Stimulated activated CD8-positive, alpha-beta memory T cell treated with anti-CD3 and anti-CD28 coated beads, Interleukin-15, amount 100 ng/mL, for 48 hours (primary cell): ENCODE measurements at places on chromosomes 6 and 20.

GRCh38 chr6:98971303-98971702 is 23.6 kb upstream of the FBXL4 start:
- DNase-seq = no peak

- DNase-seq = no peak
These were observed 52.5 kb downstream of the SSR1 start for GRCh38 chr6:7260291-7261031.

- no peak for DNase-seq
These were observed 69.1 kb downstream of the ELOVL4 start for GRCh38 chr6:79878142-79878748.

- DNase-seq = no peak
These were observed 153.6 kb upstream of the SIM1 start for GRCh38 chr6:100618351-100618671.

GRCh38 chr6:33147807-33148666 is 44.2 kb downstream of the COL11A2 start:
- no peak for DNase-seq

DNA sequence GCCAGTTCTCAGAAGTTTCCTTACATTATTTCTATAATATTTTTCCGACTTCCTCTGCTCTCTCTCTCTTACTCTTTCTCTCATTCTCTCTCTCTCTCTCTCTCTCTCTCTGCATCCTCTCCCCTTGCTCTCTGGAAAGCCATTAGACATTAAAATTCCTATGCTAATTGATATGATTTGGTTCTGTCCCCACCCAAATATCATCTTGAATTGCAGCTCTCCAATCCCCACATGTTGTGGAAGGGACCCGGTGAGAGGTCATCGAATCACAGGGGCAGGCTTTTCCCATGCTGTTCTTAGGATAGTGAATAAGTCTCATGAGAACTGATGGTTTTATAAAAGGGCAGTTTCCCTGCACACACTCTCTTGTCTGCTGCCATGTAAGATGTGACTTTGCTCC is 74.1 kb downstream of the ADAT2 start:
- DNase-seq = no peak

DNA sequence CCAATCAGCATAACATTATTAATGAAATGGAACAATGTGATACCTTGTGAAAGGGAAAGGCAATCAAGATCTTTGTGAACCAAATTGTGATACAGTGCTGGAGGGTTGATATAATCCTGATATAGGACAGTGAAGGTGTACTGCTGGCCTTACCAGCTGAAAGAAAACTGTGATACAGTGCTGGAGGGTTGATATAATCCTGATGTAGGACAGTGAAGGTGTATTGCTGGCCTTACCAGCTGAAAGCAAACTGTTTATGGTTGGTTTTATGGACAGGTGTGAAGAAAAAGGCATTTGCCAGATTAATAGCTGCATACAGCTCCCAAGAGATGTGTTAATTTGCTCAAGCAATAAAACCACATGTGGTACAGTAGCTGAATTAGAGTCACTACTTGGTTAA is 73.9 kb downstream of the MRAP2 start:
- no peak for DNase-seq

GRCh38 chr20:48599748-48600469 is 227.9 kb downstream of the PREX1 start:
- DNase-seq = no peak

DNA sequence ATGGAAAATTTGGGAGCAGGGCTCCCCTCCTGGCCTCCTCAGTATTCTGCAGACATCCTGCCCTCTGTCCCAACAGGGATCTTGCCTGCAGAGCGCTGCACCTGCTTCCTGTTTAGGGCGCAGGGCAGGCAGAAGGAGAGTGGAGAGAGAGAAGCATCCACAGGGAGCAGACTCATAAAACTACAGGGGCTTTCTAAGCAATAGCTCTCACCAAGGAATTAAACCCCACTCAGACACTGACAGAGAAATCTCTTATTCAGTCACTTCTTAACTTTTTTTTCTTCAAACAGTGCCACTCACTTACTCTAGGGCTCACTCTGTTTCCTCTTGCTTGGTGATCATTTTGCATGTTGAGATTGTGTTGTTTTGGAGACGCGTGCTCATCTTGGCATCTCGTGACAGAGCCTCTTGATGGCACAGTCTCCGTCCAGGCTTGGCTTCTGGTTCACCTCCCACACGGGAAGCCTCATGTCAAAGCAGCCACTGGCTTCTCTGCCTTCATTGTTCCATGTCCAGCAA is 153.1 kb upstream of the INSM1 start:
- no peak for DNase-seq

GRCh38 chr20:32354592-32355416 is 3.3 kb upstream of the ASXL1 start:
- DNase-seq = no peak

GRCh38 chr6:1774226-1774915 is 164.7 kb downstream of the FOXC1 start:
- no peak for DNase-seq

DNA sequence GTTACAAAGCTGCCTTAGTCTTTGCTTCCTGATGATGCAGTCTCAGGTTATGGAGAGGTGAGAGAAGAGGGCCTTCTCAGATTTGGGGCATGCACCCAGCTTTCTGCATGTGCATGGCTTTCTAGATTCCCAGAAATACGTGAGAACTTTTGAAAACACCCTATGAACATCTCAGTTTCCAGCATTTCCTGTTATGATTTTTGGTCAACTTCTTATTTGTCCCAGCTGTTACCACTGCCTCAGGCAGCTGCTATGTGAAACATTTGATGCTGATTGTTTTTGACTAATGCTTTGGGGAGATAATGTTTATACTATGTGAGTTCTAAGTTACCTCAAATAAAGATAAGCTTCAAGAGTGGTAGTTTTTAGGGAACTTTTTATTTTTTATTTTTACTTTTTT is 9.5 kb upstream of the SNAP25 start:
- no peak for DNase-seq

- DNase-seq = no peak
These were observed 14.1 kb downstream of the AIG1 start for GRCh38 chr6:143074670-143075318.

GRCh38 chr6:158754738-158755137 is 64.4 kb downstream of the EZR start:
- DNase-seq = no peak

DNA sequence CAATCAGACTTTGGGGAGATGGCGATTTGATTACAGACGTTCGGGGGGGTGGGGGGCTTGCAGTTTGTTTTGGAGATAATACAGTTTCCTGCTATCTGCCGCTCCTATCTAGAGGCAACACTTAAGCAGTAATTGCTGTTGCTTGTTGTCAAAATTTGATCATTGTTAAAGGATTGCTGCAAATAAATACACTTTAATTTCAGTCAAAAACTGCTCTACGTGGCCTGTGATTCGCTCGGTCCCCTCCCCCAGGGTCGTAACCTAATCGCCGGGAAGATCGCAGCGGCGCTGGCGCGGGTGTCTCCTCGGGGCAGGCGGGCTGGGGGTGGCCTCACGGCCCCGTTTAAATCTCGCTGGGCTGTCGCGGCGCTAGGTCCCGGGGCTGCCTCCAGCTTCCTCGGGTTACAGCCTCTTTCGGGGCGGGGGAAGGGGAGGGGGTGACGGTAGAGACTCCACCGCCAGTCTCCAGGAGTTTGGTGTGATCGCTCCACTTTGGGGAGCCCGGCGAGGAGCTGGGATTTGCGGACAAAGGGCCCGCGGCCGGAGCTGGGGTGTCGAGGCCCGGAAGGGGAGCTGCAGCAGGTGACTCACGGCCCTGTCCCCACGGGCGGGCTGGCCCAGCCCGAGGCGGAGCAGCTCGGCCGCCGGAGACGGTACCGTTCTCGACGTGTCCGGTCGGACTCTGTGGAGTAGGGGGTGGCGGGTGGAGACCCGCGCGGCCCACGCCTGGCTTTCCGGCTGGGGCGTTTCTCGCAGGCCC is 4.2 kb downstream of the FOXC1 start:
- no peak for DNase-seq

DNA sequence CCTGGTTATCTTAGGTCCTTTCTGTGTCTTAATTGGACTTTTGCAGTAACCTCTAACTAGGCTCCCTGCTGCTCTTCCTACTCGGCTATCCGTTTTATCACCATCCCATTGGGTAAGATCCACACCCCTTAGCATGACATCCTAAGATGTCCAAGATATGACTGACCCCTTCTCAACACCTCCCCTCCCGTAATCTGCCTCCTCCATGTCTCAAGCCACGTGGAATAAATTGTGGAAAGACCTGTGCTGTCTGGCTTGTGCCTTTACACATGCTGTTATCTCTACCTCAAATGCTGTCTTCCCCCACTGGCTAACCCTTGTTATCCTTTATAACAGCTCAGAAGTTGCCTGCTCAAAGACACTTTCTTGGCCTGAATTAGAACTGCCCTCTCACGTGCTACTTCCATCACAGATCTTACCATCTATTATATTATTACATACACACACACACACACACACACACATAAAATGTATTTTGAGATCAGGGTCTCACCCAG is 26.5 kb downstream of the EIF2S2 start:
- no peak for DNase-seq

DNA sequence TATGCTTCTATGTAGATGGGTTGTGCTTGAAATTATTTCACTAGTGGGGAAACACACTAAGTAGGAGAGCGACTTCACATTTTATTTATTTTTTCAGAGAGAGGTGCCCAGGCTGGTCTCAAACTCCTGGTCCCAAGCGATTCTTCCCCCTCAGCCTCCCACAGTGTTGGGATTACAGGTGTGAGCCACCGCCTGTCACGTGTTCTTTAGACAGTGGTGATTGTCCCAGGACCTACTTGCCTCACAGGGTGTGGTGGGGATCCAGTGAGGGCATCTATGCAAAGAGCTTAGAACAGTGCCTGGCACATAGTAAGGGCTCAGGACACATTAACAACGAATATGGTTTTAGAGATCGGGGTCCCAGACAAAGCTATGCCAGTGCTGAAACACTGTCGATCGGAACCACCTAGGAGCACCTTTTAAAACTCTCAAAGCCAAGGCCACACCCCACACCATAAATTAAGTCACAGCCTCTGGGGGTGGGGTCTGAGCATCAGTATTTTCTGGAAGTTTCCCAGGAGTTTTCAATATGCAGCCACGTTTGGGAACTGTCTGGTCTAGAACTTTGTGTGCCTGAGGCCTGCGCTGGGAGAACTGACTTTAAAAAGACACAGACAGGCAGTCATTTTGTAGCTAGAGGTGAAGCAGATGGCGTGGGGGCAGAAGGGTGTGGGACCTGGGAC is 4.8 kb upstream of the BCAS4 start:
- no peak for DNase-seq

GRCh38 chr6:42199106-42199981 is 4.6 kb upstream of the GUCA1B start:
- DNase-seq = no peak

DNA sequence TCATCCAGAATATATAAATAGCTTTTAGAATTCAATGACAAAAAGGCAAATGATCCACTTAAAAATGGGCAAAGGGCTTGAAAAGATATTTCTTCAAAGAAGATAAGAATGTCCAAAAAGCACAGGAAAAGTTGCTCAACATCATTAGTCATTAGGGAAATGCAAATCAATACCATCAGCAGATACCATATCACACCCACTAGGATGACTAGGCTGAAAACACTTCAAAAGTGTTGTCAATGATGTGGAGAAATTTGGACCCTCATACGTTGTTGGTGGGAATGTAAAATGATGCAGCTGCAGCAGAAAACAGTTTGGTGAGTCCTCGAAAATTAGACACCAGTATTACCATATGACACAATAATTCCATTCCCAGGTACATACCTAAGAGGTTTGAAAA is 303.6 kb upstream of the SLC35B3 start:
- no peak for DNase-seq

DNA sequence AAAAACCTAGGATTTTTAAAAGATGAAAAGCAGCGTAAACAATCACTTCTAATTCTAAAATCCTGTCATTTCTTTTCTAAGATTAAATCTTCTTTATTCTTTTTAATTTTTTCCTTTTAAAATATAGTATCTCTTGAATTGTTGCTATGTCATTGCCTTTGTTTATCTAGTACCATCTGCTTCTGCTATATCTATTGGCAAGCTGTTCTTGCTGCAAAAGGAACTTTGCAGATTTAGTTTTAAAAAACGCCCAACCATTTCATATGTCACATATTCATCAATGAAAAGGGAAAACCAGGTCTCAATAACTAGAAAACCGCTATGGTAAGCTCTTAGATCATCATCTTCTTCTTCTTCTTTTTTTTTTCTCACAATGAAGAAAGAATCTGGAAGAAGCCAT is 11.5 kb upstream of the EEF1A1 start:
- no peak for DNase-seq

- DNase-seq = no peak
These were observed 219.3 kb upstream of the RNF217 start for GRCh38 chr6:124742971-124743370.

- no peak for DNase-seq
These were observed 32.1 kb downstream of the TUBB2B start for GRCh38 chr6:3195420-3195694.

DNA sequence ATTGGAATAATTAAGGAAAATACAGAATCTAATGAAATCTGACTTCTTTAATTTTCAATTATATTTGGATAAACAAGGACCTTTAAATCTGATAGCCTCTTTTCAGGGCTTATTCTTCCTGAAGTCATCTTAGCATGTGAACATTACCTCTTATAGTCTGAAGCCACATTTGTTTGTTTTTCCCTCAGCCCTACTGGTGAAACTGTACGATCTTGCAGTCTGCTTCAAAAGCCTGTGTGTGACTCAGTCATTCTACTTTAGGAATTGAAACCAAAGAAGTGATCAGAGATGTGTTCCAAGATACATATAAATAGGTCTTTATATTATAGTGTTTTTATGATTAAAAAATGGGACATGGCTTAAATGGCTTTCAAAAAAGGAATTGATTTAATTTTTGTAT is 67.5 kb downstream of the MACROD2 start:
- no peak for DNase-seq

- DNase-seq = no peak
These were observed 177.5 kb downstream of the CDC5L start for GRCh38 chr6:44564906-44565524.
